Tibial nerve (tissue), 4 donors: ENCODE measurements at places on chromosomes 4 and X. TPM values are rescaled to one million over a fixed set of nuclear protein-coding genes. Genes with fewer than 3 reads are reported as not detected.

GRCh38 chrX:3346501-3347259 is at the start of gene MXRA5:
Gene MXRA5 (minus strand): TSS chrX:3346652. CDS start chrX:3343833, 2,819 bp downstream.
- peaks cover 22% of the 10 kb centered on the region for H3K4me1 ChIP-seq
- H3K27me3 ChIP-seq, result no peaks in the 10 kb centered on the region
- no peaks in the 10 kb centered on the region for H3K36me3 ChIP-seq
- DNase-seq, result no peak
- peak within 1 kb of the TSS; percentile 23 for H3K4me3 ChIP-seq
- no peak within 1 kb of the TSS for H3K27ac ChIP-seq

DNA sequence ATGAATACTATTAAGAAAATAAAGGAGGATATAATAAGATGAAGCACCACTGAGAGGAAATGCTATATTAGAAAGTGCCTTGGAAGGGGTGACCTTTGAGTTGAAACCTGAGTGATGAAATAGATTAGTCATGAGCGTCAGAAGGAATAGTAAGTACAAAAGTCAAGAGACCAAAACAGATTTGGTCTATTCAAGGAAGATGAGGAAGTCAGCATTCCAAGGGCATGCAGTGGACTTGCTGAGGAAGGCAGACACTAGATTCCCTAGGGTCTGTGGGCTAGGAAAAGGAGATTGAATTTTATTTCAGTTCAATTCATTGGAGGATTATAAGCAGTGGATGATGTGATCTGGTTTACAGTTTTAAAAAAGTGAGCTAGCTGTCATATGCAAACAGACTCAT is 73.0 kb upstream of the WDFY3 start:
- H3K36me3 ChIP-seq, result no peaks in the 10 kb centered on the region
- H3K4me3 ChIP-seq, result no peak overlapping the region
- H3K4me1 ChIP-seq, result no peaks in the 10 kb centered on the region
- H3K27me3 ChIP-seq, result no peaks in the 10 kb centered on the region
- DNase-seq, result no peak

DNA sequence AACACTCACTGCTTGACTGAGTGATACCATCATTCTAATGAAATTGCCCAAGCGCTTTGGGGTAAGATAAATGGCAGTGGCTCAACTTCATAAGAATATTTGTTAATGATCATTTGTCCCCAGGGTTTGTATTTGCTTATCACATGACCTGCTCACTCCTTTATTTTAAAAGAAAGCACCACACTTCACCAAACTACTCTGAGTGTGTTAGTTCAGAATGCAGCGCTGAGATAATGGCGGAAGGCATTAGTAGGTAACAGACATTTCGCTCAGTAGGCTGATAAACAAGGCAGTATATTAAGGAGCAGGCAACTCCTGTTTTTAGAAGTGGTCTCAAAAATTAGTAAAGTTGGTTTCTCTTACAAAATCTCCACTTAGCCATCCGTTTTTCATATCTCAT is 1.6 kb downstream of the SNX25 start:
- H3K4me3 ChIP-seq, result peak overlapping the region; percentile 83
- no peak for DNase-seq
- H3K4me1 ChIP-seq, result peaks cover 11% of the 10 kb centered on the region
- H3K27me3 ChIP-seq, result no peaks in the 10 kb centered on the region
- peak overlapping the region; percentile 75 for H3K27ac ChIP-seq

- no peak overlapping the region for H3K4me3 ChIP-seq
- no peak for DNase-seq
- no peaks in the 10 kb centered on the region for H3K4me1 ChIP-seq
- no peaks in the 10 kb centered on the region for H3K36me3 ChIP-seq
- no peaks in the 10 kb centered on the region for H3K27me3 ChIP-seq
- H3K27ac ChIP-seq, result no peak overlapping the region
These were observed 399.8 kb upstream of the MAD2L1 start for GRCh38 chr4:120466429-120466828.

- H3K27ac ChIP-seq, result no peak overlapping the region
- no peak for DNase-seq
- H3K36me3 ChIP-seq, result no peaks in the 10 kb centered on the region
- no peaks in the 10 kb centered on the region for H3K27me3 ChIP-seq
- H3K4me3 ChIP-seq, result no peak overlapping the region
- no peaks in the 10 kb centered on the region for H3K4me1 ChIP-seq
These were observed 365.5 kb downstream of the PCDH7 start for GRCh38 chr4:31085689-31086088.

GRCh38 chr4:118326585-118326984 is 26.2 kb downstream of the PRSS12 start:
- no peak overlapping the region for H3K27ac ChIP-seq
- no peak overlapping the region for H3K4me3 ChIP-seq
- no peaks in the 10 kb centered on the region for H3K36me3 ChIP-seq
- peaks cover 6% of the 10 kb centered on the region for H3K4me1 ChIP-seq

GRCh38 chr4:188187106-188187505 is 47.9 kb downstream of the TRIML1 start:
- no peak overlapping the region for H3K4me3 ChIP-seq
- no peaks in the 10 kb centered on the region for H3K4me1 ChIP-seq
- H3K27ac ChIP-seq, result no peak overlapping the region
- no peak for DNase-seq
- no peaks in the 10 kb centered on the region for H3K36me3 ChIP-seq

- DNase-seq, result no peak
These were observed 670 bp downstream of the PAPSS1 start for GRCh38 chr4:107719207-107719921.

- H3K4me3 ChIP-seq, result no peak overlapping the region
- no peak for DNase-seq
- no peaks in the 10 kb centered on the region for H3K36me3 ChIP-seq
These were observed 415.1 kb upstream of the MAD2L1 start for GRCh38 chr4:120481756-120482155.

GRCh38 chrX:37959212-37960021 is 46.9 kb upstream of the SYTL5 start:
- H3K36me3 ChIP-seq, result no peaks in the 10 kb centered on the region
- no peaks in the 10 kb centered on the region for H3K27me3 ChIP-seq
- no peak overlapping the region for H3K27ac ChIP-seq
- H3K4me1 ChIP-seq, result no peaks in the 10 kb centered on the region
- no peak for DNase-seq
- H3K4me3 ChIP-seq, result no peak overlapping the region

GRCh38 chr4:110487873-110488272 is 11.9 kb downstream of the ENPEP start:
- DNase-seq, result no peak
- H3K36me3 ChIP-seq, result no peaks in the 10 kb centered on the region
- H3K4me3 ChIP-seq, result no peak overlapping the region
- H3K27me3 ChIP-seq, result no peaks in the 10 kb centered on the region
- H3K4me1 ChIP-seq, result no peaks in the 10 kb centered on the region
- H3K27ac ChIP-seq, result no peak overlapping the region

DNA sequence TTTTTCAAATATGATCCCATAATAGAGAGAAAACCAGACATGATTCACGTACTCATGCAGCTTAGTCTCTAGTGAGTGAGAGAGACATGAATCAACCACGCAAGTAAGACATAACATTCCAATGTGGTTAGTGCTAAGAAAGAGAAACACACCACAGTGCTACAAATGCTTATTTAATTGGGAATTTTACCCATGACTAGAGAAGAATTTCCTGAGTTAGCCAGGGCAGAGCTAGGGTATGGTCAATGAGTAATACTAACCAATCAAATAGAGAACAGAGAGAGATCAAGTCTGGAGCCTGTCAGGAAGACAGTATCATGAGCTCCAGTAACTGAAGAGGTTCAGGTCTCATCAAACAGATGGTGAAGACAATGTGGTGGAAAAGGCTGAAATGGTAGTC is 495.2 kb downstream of the PDGFC start:
- H3K36me3 ChIP-seq, result no peaks in the 10 kb centered on the region
- no peaks in the 10 kb centered on the region for H3K4me1 ChIP-seq
- no peaks in the 10 kb centered on the region for H3K27me3 ChIP-seq
- peak overlapping the region; percentile 18 for H3K27ac ChIP-seq
- DNase-seq, result no peak

GRCh38 chr4:174156239-174156826 is 127.1 kb downstream of the FBXO8 start:
- no peak overlapping the region for H3K4me3 ChIP-seq
- no peak for DNase-seq
- no peak overlapping the region for H3K27ac ChIP-seq
- H3K4me1 ChIP-seq, result no peaks in the 10 kb centered on the region
- no peaks in the 10 kb centered on the region for H3K36me3 ChIP-seq

GRCh38 chr4:4320528-4320927 is 30.5 kb downstream of the ZBTB49 start:
- H3K4me1 ChIP-seq, result no peaks in the 10 kb centered on the region
- no peak for DNase-seq
- H3K27me3 ChIP-seq, result no peaks in the 10 kb centered on the region
- no peak overlapping the region for H3K27ac ChIP-seq
- peaks cover 7% of the 10 kb centered on the region for H3K36me3 ChIP-seq

- H3K36me3 ChIP-seq, result no peaks in the 10 kb centered on the region
- H3K4me1 ChIP-seq, result no peaks in the 10 kb centered on the region
- no peak overlapping the region for H3K27ac ChIP-seq
- DNase-seq, result no peak
These were observed 123.2 kb downstream of the TRIML1 start for GRCh38 chr4:188262464-188262863.

- H3K27ac ChIP-seq, result no peak overlapping the region
- H3K4me3 ChIP-seq, result no peak overlapping the region
- DNase-seq, result peak; percentile 63
- no peaks in the 10 kb centered on the region for H3K27me3 ChIP-seq
These were observed 14.9 kb upstream of the LOC101059915 start for GRCh38 chrX:71652405-71652804.

DNA sequence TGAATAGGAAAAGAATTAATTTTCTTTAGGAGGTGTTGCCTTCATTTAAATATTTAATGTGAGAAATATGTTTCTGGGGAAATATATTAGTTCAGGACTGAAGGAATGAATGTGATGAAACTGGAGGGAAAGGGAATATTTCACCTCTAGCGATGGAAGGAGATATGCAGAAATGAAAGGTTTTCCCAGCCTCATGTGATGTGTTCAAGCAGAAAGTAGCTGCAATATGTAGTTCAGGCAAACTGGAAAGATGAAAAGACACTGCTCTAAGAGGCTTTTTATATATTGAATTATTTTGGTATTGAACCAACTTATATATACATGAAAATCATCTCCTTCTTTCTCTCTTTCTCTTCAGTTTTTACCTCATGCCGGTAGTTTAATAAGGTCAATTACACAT is 3.4 kb downstream of the GRID2 start:
- H3K4me3 ChIP-seq, result no peak overlapping the region
- no peaks in the 10 kb centered on the region for H3K36me3 ChIP-seq
- no peak overlapping the region for H3K27ac ChIP-seq
- H3K27me3 ChIP-seq, result no peaks in the 10 kb centered on the region

DNA sequence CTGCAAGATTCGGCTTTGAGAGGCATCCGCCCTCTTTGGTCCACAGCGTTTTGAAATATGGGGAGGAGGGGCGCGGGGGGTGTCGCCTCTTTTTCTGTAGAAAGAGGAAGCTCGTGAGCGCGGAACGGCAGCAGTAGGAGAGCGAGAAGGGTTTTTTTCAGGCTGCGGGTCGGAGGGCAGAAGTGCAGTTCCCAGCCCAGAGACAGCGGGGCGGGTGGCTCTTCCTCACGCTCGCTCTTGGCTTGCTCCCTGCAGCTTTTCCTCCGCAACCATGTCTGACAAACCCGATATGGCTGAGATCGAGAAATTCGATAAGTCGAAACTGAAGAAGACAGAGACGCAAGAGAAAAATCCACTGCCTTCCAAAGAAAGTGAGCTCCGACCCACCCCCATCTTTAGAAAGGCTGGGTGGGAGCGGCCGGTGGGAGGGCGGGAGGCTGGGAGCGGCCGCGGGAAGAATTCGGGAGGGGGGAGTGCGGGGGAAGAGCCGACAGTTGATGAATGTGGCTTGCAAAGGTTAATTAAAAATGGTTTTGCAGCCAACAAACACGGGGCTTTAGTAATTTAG is 1.2 kb downstream of the TMSB4X start:
- H3K36me3 ChIP-seq, result no peaks in the 10 kb centered on the region
- peak overlapping the region; percentile 73 for H3K4me3 ChIP-seq
- H3K4me1 ChIP-seq, result no peaks in the 10 kb centered on the region
- no peak for DNase-seq

The TEX13C gene
- total RNA-seq, result not detected

The EREG gene
- total RNA-seq, result 0.20 TPM

The USP46 gene
- total RNA-seq, result 28.2 TPM

The LARP7 gene
- total RNA-seq, result 47.3 TPM

The SSX4B gene
- total RNA-seq, result not detected

The AIMP1 gene
- total RNA-seq, result 19.5 TPM
